ENCODE measurements at places on chromosomes 16 and 17.

- DNase-seq, result peak; percentile 75
Measured at GRCh38 chr16:57627184-57627871, 1.1 kb upstream of the ADGRG1 start.

DNA sequence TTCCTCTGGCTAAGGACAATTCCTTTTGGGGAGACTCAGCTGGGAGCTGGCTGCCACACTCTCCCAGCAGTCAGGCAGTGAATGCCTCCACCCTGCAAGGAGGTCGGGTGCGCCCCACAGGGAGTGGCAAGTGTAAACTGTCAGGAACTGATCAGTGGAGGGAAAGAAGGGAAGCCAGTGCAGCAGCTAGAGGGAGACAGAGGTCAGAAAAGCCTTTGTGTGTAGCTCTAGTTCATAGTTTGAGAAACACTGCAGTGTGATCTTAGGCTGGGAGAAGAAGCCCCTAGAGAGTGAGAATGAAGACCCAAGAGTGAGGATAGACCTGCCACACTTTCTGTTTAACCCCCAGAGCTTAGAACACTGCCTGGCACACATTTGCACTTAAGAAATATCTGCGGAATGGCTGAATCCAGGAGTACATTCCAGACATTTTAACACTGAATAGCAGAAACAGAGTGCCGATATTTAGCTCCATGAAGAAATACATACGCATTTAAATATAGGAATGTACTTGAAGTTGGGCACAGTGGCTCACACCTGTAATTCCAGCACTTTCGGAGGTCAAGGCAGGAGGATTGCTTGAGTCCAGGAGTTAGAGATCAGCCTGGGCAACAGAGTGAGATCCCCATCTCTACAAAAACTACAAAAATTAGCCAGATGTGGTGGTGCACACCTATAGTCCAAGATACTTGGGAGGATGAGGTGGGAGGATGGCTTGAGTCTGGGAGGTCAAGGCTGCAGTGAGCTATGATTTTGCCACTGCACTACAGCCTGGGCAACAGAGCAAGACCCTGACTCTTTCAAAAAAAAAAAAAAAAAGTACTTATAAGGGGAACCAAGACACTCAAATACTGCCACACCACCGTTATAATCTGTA is 11.1 kb upstream of the SLC5A11 start:
- peak; percentile 27 for DNase-seq

DNA sequence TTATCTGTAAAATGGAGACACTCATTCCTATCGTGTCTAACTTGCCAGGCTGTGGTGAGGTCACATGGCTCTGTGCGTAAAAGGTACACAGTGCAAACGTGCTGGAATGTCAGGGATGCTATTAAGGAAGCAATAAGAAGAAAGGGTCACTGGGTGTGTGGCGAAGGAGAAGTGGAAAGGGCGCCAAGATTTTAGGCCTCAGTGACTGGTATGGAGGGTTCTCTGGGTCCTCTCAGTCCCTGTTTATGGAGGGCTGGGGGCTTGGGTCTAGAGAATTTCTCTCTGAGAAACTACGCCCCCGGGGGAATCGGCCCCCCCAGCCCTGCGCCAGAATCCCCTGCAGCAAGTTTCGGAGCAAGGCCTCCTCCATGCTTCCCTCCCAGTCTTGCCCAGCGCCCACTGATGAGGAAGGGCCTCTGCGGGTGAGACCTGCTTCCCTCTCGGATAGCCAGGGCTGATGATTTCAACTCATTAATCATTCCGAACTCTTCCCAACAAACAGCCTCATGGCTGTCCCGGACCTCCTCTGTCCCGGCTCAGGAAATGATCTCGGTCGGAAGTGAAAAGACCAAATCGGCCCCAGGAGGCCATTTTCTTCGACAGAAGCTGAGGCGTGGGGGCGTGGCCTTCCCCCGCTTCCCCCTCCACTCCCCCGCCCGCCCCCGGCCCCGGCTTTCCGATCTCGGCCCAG is 1.2 kb upstream of the HEXIM1 start:
- DNase-seq, result peak; percentile 68

GRCh38 chr17:43667947-43668348 is 6.2 kb upstream of the MEOX1 start:
- DNase-seq, result peak; percentile 70

- DNase-seq, result peak; percentile 79
Measured at GRCh38 chr17:64115822-64116534, 14.0 kb downstream of the ERN1 start.

Data from fibroblast of skin of right quadriceps (primary cell).